ENCODE measurements at places on chromosomes 13 and 19.

- DNase-seq, result no peak
Observed at GRCh38 chr13:33081666-33082065, 65.4 kb downstream of the KL start.

GRCh38 chr13:78409172-78409571 is 194.2 kb downstream of the POU4F1 start:
- DNase-seq, result no peak

GRCh38 chr13:20701461-20701860 is 2.0 kb upstream of the IL17D start:
- DNase-seq, result no peak

- DNase-seq, result no peak
Observed at GRCh38 chr13:114257014-114257413, 22.3 kb downstream of the CDC16 start.
